ENCODE measurements at places on chromosomes 2 and 18.

DNA sequence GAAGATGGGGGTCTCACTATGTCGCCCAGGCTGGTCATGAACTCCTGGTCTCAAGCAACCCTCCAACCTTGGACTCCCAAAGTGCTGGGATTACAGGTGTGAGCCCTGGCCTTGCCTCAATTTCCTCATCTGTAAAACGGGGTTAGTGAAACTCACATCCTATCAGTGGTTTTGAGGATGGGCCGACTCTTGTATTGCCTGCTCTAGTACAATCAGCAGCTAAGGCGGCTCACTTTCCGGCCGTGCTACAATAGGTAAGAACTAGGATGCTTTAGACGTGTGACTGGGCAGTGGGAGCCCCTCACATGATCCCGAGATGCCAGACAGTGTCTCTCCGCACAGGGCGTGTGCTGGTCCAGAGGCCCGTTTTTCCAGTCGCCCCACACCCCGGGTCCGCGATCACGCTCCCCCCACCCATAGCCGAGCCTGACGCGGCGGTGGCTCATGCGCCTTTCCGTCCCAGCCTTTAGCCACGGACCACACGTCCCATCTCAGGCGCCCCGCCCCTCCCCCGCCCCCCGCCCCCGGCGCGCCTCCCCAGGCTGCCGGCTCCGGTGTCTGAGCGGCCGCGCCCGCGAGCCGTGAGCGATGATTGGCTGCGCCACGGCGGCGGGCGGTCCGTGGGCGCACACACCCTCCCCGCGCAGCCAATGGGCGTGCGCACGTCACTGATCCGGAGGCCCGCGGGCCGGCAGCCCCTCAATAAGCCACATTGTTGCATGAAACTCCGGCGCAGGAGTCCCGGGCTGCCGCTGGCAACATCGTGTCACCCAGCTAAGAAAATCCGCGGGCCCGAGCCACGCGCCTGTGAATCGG is at the start of gene HK2:
TSS of gene HK2 (plus strand) at position 710 of the 816 bp plus-strand sequence. CDS start 454 bp downstream, outside the sequence.
- peak; percentile 61 for DNase-seq

DNA sequence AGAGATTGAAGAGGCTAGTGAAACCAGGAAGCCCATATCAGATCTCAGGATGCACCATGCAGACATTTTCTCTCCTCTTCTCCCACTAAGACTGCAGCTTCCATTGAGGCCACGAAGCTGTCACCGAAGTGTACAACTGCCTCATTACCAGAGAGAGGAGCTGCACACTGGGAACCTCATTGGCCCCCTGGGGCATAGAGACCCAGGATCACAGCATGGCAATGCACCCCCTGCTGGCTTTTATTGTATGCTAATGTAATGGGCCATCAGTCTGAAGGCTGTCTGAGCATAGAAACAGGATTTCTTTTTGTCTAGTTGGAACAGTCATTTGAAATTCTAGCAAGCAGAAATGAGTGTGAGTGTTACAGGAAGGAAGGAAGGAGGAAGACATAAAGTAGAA is 861.6 kb upstream of the CELF4 start:
- DNase-seq, result no peak

- DNase-seq, result no peak
Measured at GRCh38 chr18:34084635-34085034, 140.1 kb downstream of the NOL4 start.

DNA sequence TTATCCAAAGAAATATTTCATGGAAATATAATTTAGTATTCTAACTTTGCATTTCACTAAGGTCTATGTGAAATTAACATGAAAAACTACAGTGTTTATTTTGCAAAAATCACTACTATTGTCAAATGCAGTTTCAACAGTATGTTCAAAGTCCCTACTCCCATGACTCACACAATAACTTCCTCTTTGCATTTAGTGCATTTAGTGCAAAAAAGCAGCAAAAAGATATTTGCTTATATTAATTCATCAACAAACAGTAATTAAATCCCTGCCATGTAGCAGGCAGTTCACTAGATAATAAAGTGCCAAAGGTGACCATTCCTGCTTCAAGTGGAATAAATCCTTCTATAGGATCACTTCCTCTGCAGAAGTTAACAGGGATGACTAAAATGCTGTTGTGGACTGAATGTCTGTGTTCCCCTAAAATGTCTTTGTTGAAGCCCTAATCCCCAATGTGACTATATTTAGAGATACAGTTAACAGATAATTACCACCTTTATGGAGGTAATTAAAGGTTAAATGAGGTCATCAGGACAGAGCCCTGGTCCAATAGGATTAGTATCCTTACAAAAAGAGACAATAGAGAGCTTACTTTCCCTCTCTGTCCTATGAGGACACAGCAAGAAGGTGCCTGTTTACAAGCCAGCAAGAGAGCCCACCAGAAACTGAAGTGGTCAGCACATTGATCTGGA is 61.7 kb downstream of the STK39 start:
- DNase-seq, result no peak

DNA sequence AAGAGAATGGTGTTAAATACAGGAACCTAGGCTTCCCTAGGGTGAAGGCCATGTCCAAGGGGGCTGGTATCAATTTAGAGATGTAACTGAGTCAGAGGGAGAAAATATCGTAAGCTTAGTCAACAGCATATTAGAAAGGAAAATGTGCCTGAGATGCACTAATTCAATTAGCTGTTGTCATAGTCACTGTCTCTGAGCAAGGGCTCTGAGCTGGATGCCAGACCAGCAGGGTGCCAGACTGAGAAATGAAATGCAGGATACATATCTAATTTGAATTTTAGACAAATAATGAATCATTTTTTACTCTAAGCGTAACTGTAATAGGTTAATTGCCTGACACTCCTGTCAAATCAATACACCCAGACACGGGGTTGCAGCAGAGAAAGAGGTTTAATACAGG is 11.4 kb upstream of the SLC35F6 start:
- DNase-seq, result no peak

- DNase-seq, result peak; percentile 48
Measured at GRCh38 chr2:235595422-235596010, 101.7 kb downstream of the AGAP1 start.

- DNase-seq, result no peak
Measured at GRCh38 chr2:159069229-159069628, 100.8 kb downstream of the TANC1 start.

DNA sequence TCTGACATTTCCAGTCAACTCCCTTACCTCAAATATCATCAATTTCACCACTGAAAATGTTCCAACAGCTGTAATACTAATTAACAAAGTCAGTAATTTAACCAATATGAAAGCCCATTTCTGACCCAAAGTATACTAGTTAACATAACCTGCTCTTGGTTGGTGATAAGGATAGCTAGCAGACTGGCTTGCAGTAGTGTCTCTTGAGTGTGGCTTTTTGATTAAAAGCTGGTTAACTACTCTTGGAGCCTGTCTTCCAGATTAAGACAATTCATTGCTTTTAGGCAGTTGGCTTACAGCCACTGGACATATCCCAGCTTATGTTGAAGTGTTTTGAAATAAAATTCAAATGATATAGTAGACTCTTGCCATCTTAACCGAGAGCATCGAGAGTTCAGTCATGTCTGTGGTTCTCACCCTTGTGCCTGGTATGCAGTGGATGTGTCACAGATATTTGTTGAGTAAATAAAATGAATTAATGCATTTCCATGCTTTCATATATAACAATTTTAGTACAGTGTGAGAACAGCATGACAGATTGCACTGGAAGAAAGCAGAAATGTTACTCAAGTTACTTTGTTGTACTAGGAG is 158.1 kb downstream of the TANC1 start:
- DNase-seq, result no peak

GRCh38 chr18:70454704-70455322 is 166.0 kb downstream of the SOCS6 start:
- DNase-seq, result peak; percentile 41

DNA sequence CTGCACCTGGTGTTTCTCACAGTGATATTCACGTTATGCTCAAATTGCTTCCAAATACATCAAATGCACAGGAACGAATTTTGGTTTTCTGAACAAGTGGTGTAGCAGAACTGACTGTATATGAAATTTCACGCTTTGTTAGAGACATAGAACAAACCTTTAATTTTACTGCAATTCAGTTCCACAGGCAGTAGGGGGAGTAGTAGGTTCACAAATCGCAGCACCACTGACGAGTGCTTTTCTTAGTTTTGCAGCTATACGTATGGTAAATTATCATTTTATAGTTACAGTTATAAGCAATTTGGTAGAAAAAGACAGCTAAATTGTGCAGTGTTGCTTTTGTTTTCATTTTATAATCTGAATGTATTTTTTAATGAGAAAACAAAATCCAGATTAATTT is 113.3 kb downstream of the KIAA1328 start:
- DNase-seq, result no peak

Measured in iPS DF 6.9 (cell line).